AML-193 (cell line): ENCODE measurements at places on chromosomes 12 and 14.

DNA sequence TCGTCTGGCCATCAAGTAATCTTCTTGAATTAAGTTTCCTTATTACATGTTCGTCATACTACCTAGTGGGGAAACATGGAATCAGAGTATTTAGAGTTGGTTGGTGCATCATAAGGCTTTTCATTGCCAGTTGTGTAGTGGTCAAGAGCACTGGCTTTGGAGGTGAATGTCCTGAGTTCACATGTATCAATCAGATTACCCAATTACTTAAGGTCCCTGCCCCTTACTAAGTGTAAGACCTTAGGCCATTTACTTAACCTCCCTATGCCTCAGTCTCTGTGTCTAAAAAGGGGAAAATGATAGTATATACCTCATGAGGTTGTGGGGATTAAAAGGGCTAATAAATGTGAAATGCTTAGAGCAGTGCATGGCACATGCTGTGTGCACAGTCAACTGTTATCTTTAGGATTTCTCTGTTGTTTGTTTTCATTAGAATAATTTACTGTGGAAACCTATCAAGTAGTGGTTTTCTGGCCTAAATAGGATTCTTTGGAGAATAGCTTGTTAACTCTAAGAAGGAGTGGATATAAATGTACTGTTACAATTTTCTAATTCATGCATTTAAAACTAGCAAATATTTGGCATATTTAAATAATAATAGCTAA lies 27.0 kb downstream of the MSRB3 start:
- no peak for DNase-seq

DNA sequence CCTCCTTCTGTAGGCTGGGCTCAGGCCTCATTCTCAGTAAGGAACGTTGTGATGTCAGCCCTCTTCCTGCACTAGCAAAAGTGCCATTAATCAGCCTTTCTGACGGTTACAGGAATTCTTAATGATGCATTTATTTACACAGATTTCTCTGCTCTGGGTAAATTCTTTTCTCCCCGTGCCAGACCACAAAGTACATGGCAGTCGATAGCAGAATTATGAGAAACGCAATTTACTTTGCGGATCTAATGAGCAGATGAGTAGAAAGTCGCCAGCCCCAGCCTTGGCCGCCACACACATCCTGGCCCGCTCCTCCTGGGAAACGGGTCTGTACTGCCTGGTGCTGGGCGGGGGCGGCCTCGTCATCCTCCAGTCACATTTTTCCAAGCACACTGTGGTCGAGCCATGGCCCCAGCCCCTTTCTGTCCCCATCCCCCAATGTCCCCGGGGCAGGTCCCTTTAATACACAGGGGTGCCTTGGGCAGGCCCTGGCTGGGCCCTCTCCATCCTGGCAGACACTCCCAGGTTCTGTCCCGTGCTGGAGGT lies 25.9 kb downstream of the NOC4L start:
- DNase-seq: no peak

- peak; percentile 76 for DNase-seq
Measured at GRCh38 chr12:10673659-10674384, at the start of gene STYK1. Gene STYK1, minus strand, starts transcription at chr12:10674052. Its CDS starts 39,434 bp downstream, at chr12:10634618.

DNA sequence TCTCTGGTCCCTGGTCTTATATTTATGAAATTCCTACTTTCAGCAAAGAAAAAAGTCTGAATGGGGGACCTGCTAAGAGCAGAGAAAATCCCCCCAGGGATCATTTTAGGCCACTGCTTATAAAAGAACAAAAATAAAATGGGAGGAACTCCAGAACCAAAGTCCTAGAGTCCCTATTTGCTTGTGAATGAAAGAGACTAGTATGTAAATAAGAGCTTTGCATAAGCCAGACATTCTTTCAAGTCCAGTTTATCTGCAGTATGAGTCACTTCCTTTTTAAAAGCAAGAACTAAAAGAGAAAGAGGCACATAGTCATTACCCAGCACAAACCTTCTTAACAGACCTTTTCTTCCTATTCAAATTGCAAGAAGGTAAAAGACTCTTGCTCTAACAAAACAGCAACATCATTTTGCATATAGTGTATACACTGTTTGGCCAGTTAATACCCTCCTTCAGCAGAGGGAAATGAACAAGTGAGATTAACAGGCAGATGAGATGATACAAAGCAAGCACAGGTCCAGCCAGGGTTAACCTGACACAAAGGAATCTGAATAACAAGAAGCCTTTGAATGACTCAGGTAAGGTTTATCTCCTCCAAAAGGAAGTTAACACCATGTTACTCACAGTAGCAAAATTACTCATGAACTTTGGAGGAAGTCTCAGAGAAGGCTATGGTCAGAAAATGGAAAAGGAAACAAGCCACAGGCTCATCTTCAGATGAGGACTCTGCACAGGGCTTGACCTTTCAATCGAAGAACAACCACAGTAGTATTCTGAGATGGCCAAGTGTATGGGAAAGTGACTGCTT lies 87.3 kb downstream of the PHLDA1 start:
- DNase-seq: peak; percentile 69

- DNase-seq: no peak
Measured at GRCh38 chr14:95776798-95777534, 63.0 kb upstream of the TCL1A start.

GRCh38 chr12:50402264-50403000 lies 1.7 kb downstream of the LARP4 start:
- no peak for DNase-seq

DNA sequence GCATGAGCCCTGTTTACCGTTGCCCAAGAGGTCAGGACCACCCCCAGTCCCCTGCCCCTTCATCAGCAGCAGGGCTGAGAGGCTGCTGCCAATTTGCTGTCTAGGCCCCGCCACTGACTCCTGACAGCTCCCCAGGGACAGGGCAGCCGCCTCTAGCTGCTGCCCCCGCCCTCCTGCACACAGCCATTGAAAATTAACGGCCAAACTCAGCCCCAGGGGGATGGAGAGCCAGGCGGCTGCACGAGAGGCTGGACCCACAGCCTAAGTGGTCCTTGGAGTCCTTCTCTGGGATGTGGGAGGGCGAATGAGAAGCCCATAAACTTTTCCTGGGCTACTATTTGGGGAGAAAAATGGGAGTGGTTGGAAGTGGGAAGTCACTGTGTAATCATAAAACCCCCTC lies 4.6 kb downstream of the FOXN4 start:
- no peak for DNase-seq
